Occipital lobe (tissue), 3 donors: ENCODE measurements at places on chromosomes 5 and 9. TPM values are rescaled to one million over a fixed set of nuclear protein-coding genes. Genes with fewer than 3 reads are reported as not detected.

GRCh38 chr9:120616966-120617935, 37.3 kb upstream of the CDK5RAP2 start:
- DNase-seq, result no peak

DNA sequence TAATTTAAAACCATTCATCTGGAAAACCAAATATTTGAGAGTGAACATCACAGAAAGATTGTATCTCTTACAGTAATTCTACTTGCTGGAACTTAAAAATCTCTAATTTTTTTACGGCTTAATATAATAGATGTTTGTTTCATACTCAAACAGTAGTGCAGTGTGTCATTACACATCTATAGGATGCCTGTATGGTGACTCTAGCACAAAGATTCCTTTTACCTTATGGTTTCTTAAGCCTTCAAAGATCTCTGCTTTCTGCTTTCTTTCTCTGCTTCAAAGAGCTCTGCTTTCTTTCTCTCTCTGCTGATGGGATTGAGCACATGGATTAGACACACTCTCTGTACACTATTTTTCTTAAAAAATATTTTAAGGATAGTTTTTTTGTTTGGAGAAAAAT, 374.0 kb upstream of the CDH9 start:
- no peak for DNase-seq

GRCh38 chr5:107514305-107514704, 156.4 kb downstream of the EFNA5 start:
- no peak for DNase-seq

The SPEF2 gene
- total RNA-seq, result 9.0 TPM

The ANP32B gene
- 3.9 TPM for total RNA-seq

The SCGB3A2 gene
- not detected for total RNA-seq

The MEIKIN gene
- total RNA-seq, result 1.7 TPM
